ENCODE measurements at places on chromosomes 6 and 20.

- peak; percentile 69 for DNase-seq
These were observed 3.6 kb downstream of the ADISSP start for GRCh38 chr20:3763671-3764601.

DNA sequence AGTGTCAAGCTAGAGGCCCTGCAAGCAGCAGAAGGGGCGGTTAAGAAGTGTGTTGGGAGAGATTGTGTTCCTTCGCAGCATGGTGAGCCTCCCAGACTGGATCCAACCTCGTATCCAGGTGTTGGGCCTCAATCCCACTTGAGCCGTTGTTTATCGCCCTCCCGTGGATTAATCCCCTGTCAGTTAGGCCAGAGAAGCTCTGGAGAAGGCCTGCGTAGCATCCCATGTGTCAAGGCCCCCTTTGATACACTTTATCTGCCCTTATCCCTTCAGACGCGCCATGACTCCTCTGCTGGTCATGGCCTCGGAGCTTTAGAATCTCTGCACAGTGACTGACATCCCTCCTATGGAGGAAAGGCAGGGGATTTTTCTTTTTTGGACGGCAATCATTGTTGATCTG, 181.0 kb downstream of the ZFP64 start:
- DNase-seq: no peak

GRCh38 chr6:48475275-48475674, 364.3 kb upstream of the PTCHD4 start:
- no peak for DNase-seq

DNA sequence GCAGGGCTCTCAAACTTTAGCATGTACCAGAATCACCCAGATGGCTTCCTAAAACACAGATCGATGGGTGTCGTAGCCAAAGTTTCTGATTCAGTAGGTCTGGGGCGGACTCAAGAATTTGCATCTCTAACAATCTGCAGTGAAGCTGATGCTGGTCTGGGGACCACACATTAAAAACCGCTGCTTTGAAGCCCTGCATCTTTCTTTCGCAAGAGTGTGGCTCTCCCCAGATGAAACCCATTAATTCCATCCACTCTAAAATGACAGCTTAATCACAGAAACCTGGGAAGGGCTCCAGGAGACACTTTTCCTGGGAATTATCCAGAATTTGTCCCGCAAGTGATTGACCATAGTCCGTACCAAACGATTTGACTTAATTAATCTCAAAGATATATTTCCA, 319.8 kb upstream of the PLCB4 start:
- no peak for DNase-seq

- DNase-seq: no peak
These were observed 17.6 kb upstream of the UQCC2 start for GRCh38 chr6:33729059-33729458.

DNA sequence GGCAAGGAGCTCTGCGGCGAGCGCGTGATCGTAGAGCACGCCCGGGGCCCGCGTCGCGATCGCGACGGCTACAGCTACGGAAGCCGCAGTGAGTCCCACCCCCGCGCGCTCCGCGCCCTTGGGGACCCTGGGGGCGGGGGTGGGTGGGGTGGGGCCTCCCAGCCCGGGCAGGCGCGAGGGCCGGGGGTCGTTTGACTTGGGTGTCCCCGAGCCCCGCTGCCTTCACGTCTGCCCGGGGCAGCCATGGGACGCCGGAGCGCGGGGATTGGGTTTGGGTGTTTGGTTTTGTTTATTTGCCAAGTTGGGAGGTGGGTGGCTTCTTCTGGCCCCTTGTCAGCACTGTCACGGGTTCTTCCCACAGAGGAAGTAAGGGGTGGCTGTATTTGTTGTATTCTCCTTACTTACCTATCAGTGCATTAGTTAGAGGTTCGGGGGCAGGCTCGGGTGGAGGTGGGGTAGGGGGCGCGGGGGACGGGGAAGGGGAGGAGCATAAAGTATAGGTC, 777 bp downstream of the SRSF6 start:
- DNase-seq: no peak

DNA sequence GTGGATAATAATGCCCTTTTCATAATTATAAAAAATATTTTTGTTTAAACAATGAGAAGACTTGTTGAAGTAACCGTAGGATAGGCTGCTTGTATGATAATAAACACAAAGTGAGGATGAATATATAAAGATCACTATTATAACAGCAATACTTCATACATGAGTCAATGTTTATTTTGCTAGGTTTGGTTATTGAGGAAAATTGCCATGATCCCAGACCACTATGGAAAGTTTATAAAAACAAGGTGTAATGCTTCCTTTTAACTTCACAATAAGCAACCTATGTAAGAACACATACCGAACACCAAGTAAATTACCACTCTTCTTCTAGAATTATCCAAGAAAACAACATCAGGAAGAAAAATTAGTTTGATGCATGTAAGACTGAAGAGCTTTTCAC, 495.3 kb upstream of the RNF217 start:
- no peak for DNase-seq

GRCh38 chr20:57958050-57958420, 248.2 kb upstream of the PMEPA1 start:
- DNase-seq: no peak

- DNase-seq: no peak
These were observed 13.5 kb upstream of the MLIP start for GRCh38 chr6:54097753-54098152.

- no peak for DNase-seq
These were observed 19.4 kb upstream of the TUBB2A start for GRCh38 chr6:3176562-3177355.

DNA sequence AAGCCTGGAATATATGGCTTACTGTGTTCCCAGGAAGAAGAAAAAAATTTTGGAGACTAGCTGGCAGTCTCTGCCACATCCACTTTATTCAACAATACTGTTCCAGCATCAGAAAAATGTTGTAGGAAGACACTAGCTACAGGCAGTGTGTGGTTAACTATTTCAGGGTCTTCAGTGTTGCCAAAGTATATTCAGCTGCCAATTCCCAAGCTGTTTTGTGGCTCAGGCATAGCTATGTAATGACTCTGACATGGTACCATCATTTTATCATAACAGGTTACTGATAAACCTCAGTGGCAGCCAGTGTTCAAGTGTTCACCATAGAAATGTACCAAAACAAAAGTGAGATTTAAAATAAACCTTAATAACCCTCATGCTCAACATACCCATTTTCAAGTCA, 503.1 kb downstream of the ADGRB3 start:
- DNase-seq: no peak

DNA sequence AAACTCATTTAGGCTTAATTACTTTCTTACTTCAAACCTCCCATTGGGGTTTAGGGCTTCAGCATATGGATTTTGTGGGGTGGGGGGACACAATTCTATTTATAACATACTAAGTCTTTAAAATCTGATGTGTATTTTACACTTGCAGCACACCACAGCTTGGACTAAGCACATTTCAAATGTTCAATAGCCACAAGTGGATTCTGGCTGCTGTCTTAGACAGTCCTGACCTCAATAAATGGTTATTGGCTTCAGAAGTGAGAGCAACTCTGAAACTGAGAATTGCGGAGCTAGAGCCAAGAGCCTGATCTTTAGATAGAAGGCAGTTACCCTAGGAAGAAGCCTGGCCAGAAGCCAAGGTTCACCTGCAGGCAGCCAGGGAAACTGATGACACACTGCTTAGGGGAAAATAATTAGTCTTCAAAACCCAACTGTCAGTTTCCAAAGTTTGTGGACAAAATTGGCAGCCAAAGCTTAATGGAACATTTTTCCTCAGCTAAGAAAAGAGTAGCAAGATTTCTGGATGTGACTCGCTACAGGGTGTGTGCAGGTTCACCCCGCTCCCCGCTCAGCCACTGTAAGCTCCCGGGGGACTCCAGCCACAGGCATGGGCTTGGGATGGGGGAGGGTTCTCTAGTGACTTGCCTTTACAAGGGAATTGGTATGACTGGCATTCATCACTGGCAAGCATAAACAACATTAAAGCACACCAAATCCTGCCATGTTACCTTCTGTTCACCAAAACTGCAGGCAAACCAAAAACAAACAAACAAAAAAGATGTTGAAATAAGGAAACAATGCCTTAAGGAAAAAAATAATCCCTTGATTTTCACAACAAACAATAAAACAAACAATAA, 219.8 kb downstream of the TFAP2A start:
- no peak for DNase-seq

DNA sequence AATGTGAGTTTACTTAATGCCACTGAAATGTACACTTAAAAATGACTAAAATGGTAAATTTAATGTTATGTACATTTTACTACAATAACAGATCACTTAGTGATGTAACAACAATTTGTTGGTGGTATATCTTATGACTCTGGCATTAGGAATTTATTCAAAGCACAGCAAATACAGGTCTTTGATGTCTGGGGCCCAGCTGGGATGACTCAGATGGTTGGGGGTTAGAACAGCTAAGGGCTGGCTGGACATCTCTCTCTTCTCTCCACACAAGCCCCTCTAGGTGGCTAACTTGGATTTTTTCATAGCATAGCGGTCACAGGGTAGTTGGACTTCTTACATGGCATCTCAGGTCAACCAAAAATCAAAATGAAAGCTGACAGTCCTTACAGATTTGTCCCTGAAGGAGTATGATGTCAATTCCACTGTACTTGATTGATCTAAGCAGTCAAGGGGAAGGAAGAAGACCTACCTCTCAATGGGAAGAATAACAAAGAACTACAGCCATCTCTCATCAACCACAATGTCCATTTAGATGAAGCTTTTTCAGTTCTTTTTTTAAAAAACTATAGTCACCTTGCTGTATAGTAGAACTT, 37.5 kb upstream of the LCA5 start:
- DNase-seq: no peak

DNA sequence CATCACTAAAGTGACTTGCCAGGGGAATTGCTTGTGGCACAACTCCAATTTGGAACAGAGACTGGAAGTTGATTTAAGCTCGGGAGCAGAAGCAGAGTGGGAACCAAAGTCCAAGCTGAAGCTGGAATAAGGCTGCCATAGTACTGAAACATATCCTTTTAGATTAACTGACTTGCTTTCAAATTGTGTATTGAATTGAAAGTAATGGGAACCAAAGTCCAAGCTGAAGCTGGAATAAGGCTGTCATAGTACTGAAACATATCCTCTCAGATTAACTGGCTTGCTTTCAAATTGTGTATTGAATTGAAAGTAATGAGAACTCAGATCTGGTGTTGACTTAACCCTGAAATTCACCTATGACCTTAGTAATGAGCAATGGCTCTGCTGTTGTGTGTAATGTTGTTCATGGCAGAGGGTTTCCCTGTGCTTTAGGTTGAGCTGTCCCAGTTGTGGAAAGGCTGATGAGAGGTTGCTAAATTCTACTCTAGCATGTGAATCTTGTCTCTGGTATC, 40.2 kb downstream of the CENPW start:
- no peak for DNase-seq

GRCh38 chr6:34235307-34236130, 1.2 kb upstream of the HMGA1 start:
- peak; percentile 89 for DNase-seq

- no peak for DNase-seq
These were observed 118.8 kb upstream of the TRAF3IP2 start for GRCh38 chr6:111724505-111724904.

DNA sequence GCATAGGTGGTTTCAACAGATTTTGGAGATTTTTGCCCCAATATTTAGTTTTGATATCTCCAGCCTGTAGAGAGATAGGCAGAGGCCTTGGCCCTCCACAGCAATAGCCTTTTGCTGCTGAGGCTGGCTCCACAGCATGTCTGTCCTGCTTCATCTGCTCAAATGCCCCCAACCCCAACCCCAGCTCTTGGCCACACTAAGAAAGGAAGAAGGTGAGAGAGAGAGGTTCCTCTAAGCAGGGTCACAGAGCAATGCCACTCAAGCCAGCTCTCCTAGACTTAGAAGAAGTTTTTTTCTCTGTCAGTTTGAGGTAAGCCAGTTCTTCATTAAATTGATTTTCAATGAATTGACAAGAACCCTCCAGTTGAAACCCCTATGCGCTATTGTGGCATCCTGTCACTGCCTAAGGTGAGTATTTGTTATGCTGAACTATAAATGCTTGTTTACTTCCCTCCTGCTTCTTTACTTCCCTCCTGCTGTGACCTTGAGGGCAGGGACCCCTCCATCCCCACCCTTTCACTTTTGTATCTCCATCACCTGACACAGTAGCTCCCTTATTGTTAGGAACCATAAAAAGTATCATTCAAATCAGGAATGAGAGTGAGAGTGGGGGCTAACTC, 366.2 kb upstream of the CNR1 start:
- no peak for DNase-seq

DNA sequence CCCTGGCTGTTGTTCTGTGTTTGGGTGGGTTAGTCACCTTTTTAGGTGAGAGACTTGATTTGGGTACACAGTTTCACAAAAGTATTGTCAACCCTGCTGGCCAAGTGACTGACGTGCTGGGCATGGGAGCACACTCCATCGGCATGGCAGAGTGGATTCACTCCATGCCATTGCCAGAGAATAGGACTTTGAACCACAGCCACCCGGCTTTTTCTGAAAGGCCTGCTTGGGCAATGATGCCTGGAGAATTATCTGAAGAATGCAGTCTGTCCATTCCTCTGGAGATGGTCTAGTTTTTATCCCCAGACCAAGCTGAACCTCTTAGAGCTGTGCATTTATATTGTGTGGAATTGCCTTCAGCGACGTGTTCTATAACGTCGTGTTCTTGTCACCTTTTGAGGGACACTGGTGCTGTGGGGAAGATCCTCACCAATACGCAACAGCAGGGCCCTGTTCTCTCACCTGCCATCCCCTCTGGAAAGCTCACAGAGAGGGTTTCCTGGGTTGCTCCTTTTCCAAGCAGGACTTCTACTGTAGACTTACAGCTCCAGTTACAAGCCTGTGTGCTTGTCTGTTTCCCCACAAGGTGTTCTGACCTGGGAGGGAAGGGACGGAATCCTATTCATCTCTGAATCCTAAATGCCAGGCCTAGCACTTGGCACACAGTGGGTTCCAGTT, 183.4 kb upstream of the AKAP12 start:
- no peak for DNase-seq
